Upper lobe of right lung (tissue), 1 donor: ENCODE measurements at places on chromosomes 5 and 9. TPM values are rescaled to one million over a fixed set of nuclear protein-coding genes. Genes with fewer than 3 reads are reported as not detected.

DNA sequence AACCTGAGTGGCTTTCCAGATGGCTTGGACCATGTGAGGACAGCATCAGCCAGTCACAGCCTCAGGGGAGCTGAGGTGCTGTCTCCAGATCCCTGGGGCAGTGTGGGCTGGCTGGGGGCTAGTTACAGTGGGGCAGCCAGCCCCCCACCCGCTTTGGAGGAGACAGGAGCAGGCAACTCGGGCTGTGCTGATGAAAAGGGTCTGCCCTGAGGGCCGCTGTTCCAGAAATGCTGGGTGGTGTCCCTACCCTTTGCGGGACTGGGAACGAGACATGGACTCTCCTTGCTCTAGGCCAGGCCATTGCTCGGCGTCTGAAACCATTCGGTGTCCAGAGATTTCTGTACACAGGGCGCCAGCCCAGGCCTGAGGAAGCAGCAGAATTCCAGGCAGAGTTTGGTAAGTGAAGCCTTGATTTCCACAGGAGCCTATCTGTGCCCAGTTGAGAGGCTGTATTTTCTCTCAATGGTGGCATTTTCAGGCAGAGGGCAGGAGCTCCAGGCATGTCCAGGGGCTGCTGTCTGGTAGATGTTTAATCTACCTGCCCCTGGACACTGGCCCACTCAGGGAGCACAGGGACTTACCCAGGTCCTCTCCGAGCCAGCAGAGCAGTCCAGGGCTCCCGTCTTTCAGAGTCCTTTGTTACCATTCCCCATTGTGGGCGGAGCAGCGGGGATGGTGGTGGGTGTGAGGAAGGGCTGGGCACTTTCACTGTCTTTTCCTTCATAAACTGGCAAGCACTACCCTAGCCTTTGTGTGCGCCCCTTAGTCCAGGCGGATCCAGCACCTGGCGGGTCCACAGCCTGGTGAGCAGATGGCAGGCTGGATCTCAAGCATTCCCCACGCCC lies 7.2 kb downstream of the GRHPR start:
- no peak for DNase-seq

DNA sequence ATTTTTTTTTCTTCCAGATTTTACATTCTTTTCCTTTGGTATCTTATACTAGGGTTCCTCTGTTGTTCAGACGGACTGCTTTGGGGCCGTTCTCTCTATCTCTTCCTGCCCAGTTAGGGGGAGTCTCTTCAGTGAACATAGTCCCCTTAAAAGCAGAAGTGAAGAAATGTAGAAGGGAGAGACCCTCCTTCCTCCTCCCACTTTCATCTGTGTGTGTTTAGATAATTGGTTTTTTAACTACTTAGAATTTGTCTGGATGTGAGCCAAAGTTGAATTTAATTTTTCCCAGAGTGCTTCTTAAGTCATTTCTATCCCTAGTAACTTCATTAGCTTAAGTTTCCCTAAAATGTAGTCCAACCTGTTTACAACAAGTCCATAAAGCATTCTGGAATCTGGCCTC lies 167.5 kb downstream of the HACD4 start:
- DNase-seq: no peak

DNA sequence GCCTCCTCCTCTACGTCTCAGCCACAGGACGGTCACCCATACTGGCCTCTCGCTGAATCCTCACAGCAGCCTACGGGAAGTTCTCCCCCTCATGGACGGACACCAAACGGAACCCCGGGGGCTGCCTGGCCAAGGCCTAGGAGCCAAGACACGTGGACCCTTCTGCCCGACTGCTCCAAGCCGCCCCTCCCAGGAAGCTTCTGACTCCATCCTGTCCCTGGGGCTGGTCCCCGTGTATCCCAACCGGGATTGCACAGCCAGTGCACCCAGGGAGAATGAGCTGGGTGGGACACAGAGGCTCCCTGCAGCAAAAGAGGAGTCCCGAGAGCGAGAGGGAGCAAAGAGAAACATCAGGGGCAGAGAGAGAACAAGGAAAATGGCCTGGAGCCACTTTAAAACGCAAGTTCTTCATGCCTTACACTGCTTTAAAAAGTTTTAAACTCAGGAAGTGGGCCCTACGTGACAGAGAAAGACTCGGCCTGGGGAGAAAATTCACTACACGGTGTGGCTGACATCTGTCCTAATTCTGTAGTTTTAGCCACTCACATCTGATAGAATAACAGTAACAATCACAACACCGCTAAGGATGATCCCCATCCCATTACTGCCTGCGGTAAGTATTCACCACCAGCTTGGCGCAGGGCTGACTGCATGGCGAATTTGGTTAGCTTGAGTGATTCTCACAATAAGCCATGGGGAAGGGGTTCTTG lies 3.0 kb downstream of the FAM78A start:
- DNase-seq: no peak

Gene SV2C
- 0.32 TPM for total RNA-seq

Gene PHYHD1
- 46.5 TPM for total RNA-seq

Gene CACFD1
- 39.8 TPM for total RNA-seq

Gene AQP7
- 2.4 TPM for total RNA-seq
